ENCODE measurements at places on chromosomes 4 and X.

DNA sequence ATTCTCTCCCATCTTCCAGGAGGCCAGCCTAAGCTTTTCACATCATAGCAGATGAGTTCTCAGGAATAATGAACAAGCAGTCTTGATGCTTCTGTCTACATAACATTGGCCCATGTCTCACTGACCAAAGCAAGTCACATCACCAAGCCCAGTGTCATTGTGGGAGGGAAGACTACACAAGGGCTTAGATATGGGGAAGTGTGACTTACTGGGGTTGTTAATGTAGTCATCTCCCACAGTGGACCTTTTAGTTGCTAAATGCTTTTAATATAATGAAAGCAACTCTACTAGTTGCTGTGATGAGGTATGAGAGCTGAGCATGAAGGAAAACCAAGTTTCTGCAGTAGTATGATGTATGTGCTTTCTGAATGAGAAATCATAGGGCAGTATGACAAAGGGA, 40.5 kb downstream of the TSPAN7 start:
- no peak for DNase-seq

GRCh38 chr4:83686166-83686565, 150.3 kb downstream of the GPAT3 start:
- no peak for DNase-seq

DNA sequence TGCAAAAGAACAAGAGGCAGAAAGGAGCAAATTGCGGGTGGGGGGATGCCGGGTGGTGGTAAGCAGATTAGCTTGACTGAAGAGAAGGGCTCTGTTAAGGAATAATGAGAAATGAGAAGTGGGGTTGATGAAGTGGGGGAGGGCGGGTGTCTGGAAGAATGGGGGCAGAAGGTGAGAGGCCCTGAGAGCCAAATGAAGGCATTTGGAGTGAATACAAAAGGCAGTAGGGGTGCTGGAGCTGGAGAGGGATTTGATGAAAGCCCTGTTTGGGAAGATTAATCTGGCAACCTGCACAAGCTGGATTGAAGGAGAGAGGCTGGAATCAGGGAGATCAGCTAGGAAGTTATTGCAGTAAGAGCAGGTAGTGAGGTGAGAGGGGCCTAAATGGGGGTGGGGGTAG, 82.1 kb downstream of the GUCY2F start:
- DNase-seq, result no peak

DNA sequence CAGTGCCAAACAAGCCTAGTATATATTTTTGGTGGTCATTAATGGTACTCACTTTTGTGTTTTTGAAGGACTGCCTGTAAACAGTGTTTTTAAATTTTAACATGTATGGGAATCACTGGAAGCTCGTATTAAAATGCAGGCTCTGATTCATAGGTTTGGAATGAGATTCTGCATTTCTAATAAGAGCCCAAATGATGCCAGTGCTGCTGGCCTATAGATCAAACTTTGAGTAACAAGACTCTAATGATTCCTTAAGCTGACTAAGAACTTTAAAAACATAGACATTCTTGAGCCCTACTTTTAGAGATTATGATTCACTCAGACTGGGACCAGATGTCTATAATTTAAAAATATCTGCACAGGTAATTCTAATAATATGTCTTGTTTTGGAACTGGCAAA, 823.2 kb upstream of the LCORL start:
- DNase-seq, result no peak

DNA sequence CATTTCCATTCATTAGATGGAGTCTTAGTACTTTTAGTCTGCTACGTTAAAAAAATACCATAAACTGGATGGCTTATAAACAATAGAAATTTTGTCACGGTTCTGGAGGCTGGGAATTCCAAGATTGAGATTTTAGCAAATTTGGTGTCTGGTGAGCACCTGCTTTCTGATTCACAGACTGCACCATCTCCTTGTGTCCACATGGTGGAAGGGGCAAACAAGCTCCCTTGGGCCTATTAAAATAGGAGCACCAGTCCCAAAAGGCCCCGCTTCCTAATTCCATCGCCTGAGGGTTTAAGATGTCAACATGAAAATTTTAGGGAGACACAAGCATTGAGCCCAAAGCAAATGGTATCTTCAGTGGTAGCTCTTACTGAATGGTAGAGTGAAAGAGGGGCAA, 120.5 kb upstream of the MAP9 start:
- DNase-seq, result no peak
